ENCODE measurements at places on chromosomes 1 and 21.
A peak's percentile ranks its signal among the peaks of the same experiment; 100 is the strongest.

- no peak for DNase-seq
Observed at GRCh38 chr1:82455342-82455741, 654.6 kb downstream of the ADGRL2 start.

GRCh38 chr1:97680894-97681293, 239.9 kb downstream of the DPYD start:
- peak; percentile 10 for DNase-seq

DNA sequence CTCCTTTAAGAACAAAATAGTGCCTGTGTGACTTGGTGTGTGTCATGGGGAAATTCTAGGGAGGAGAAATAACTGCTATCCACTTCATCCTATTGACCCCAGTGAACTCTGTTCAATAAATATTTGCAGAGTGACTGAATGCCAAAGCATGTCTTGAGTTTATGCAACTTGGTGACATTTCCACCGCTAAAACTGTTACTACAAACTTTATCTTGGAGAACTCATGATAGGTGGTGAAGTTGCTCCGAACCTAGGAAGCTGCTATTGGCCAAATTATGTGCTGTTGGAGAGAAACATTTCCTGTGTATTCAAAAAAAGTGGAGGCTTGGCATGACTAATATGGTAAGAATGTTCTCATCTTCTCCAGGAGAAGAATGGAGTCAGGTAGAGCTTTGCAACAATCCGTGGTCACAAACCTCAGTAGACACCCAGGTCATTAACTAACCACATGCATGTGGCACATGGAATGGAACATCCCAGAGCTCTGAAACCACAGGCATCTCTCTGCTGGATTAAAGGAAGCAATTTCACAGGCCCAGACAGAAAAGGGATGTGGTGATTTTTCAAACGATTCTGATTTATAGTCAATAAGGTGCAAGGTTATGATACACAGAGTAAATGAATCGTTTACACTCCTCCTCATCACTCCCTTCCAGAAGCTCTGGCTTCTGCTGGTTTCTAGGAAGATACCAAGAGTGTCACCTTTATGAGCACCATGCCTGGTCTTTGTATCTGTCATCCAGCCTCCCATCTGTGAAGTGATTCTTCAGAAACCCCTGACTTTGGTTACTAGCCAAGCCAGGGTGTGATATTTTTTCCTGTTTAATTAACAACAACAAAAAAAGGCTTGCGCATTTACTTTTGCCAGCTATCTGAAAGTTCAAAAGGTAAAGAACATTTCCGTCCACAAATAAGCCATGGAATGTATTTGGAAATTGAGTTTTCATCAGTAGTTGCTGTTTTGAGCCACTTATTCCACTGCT, 361.1 kb downstream of the TGFB2 start:
- no peak for DNase-seq

DNA sequence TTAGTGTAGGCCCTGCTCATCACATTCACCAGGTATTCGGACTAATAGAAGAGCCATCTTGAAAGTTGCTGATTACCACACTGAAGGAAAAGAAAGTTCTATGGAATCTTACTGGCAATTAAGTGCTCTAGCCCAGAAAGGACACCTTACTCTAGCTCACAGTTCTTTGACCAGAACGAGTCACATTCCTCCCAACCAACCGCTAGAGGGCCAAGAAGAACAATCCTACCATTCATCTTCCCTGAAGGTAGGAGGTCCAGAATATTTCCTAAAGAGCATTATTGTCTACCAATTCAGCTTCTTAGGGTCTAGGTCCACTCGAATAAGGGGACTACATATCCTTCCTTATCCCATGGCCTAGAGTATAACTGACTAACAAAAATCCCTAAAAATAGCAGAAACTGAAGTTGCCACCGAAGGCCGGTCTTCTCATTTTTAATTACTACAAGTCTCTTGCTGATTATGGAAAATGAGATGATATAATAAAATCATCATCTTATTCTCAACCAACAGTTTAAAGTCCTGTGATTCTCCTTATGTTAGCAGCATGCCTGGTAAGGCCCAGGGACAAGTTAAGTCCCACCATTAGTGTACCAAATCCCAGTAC, 2.7 kb upstream of the FMO1 start:
- no peak for DNase-seq

Data from NCI-H1417 (cell line).